ENCODE measurements at places on chromosomes 5 and 9. TPM values are rescaled to one million over a fixed set of nuclear protein-coding genes. Genes with fewer than 3 reads are reported as not detected.

The TPPP gene
- total RNA-seq = under 0.01 TPM

The PELO gene
- 44.9 TPM for total RNA-seq

The HAVCR1 gene
- total RNA-seq = not detected

The SPATA9 gene
- 1.3 TPM for total RNA-seq

The AFAP1L1 gene
- 11.9 TPM for total RNA-seq

All from fibroblast of villous mesenchyme (primary cell).